Natural killer cell treated with Interleukin-12 subunit alpha and Interleukin-12 subunit beta and Interleukin-15 and Interleukin-18, amount 100 ng/mL, for 72 hours (primary cell): ENCODE measurements at places on chromosomes 5 and 9. TPM values are rescaled to one million over a fixed set of nuclear protein-coding genes. Genes with fewer than 3 reads are reported as not detected.

DNA sequence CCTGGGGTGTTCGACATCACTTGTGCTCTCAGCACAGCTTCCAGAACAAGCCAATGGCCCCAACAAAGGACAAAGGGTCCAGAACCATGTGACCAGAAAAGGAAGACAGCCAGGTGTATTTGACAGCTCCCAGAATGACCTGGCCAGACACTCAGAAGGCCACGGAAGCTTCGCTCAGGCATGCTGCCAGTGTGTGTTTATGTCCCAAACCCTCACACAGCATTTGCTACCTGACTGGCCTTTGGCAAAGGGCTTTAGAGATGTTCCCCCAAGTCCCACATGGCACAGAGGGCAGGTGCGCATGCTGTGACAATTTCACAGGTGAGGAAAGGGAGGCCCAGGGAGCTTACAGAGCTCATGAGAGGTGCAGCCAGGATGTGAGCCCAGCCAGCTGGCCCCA, 39.5 kb downstream of the MED10 start:
- H3K4me3 ChIP-seq = no peak overlapping the region
- no peak overlapping the region for H3K27ac ChIP-seq
- H3K4me1 ChIP-seq = no peaks in the 10 kb centered on the region
- H3K27me3 ChIP-seq = no peaks in the 10 kb centered on the region
- no peak for DNase-seq
- H3K36me3 ChIP-seq = no peaks in the 10 kb centered on the region

DNA sequence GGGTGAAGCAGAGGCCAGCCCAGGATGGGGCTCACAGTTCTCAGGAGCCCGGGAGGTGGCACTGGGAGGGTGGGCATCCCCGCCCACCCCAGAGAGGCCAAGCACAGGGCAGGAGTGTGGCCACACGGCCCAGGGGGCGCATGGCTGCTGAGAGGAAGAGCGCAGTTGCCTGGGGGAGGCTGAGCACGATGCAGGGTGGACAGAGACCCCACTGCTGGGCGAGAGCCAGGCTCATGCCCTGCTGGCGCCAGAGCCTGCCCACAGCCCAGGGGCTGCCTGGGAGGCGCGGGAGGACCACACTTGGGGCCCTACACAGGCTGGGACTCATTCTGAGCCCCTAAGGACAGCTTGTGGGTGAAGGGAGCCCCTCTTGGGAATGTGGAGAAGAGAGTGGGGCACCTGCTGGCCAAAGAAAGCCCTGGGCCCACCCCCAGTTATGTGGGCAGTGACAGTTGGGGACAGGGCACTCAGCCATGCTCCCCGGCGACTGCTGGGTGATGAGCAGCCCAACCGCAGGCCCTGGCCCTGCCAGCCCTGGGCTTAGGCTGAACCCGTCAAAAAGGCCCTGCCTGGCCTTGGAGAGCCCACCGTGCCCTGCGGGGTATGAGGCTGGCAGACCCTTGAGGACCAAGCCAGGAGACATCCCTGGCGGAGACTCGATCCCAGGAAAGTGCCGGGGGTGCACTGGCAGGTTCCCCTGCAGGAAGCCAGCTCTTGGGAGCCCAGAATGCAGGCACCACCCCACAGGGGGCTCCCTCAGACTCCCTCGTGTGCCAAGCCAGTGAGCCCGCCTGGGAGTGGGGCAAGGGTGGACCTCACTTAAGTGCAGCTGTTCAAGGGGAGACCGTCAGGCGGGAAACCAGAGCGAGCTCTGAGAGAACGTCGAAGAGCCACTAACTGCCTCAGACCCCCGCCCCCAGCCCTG, 21.6 kb upstream of the CAMSAP1 start:
- H3K27ac ChIP-seq = no peak overlapping the region
- H3K27me3 ChIP-seq = no peaks in the 10 kb centered on the region
- H3K4me3 ChIP-seq = no peak overlapping the region
- H3K4me1 ChIP-seq = peaks cover 7% of the 10 kb centered on the region

- H3K4me1 ChIP-seq = peaks cover 3% of the 10 kb centered on the region
- DNase-seq = no peak
- H3K36me3 ChIP-seq = no peaks in the 10 kb centered on the region
- H3K27ac ChIP-seq = no peak overlapping the region
These were observed 37.3 kb downstream of the PALM2AKAP2 start for GRCh38 chr9:109817146-109817845.

DNA sequence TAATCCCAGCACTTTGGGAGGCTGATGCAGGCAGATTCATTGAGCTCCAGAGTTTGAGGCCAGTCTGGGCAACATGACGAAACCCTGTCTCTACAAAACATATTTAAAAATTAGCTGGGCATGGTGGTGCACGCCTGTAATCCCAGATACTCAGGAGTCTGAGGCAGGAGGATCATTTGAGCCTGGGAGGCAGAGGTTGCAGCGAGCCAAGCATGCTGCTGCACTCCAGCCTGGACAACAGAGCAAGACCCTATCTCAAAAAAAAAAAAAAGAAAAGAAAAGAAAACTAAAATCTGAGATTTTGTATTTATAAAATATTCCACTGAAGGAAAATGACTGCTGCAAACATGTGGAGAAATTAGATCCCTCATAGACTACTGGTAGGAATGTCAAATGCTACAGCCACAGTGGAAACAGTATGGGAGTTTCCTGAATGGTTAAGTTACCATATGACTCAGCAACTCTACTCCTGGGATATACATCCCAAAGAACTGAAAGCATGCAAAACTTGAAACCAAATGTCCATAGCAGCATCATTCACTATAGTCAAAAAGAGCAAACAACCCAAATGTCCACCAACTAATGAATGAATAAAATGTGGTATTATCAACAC, 106.1 kb downstream of the UBAP2 start:
- no peak overlapping the region for H3K27ac ChIP-seq
- no peak overlapping the region for H3K4me3 ChIP-seq
- no peaks in the 10 kb centered on the region for H3K27me3 ChIP-seq
- peaks cover 26% of the 10 kb centered on the region for H3K36me3 ChIP-seq
- H3K4me1 ChIP-seq = peaks cover 3% of the 10 kb centered on the region
- no peak for DNase-seq

- peaks cover 6% of the 10 kb centered on the region for H3K36me3 ChIP-seq
- H3K27me3 ChIP-seq = peaks cover 54% of the 10 kb centered on the region
These were observed 215.5 kb downstream of the PDZD2 start for GRCh38 chr5:31854181-31855133.

GRCh38 chr9:93173365-93174051, 10.4 kb upstream of the WNK2 start:
- no peaks in the 10 kb centered on the region for H3K27me3 ChIP-seq
- H3K36me3 ChIP-seq = no peaks in the 10 kb centered on the region
- no peak for DNase-seq
- H3K27ac ChIP-seq = no peak overlapping the region
- H3K4me1 ChIP-seq = peaks cover 6% of the 10 kb centered on the region

GRCh38 chr9:4799033-4799430, 6.3 kb downstream of the RCL1 start:
- no peak overlapping the region for H3K4me3 ChIP-seq
- peak overlapping the region; percentile 41 for H3K27ac ChIP-seq
- H3K36me3 ChIP-seq = peaks cover 6% of the 10 kb centered on the region
- no peak for DNase-seq
- no peaks in the 10 kb centered on the region for H3K27me3 ChIP-seq

- no peaks in the 10 kb centered on the region for H3K36me3 ChIP-seq
- H3K4me1 ChIP-seq = no peaks in the 10 kb centered on the region
These were observed 63.5 kb downstream of the GALNT12 start for GRCh38 chr9:98870782-98871557.

GRCh38 chr9:105842023-105842644, 147.8 kb downstream of the TMEM38B start:
- H3K27ac ChIP-seq = no peak overlapping the region
- peaks cover 20% of the 10 kb centered on the region for H3K4me1 ChIP-seq
- no peaks in the 10 kb centered on the region for H3K36me3 ChIP-seq
- no peak overlapping the region for H3K4me3 ChIP-seq

- H3K4me3 ChIP-seq = no peak overlapping the region
- no peak for DNase-seq
- H3K36me3 ChIP-seq = no peaks in the 10 kb centered on the region
- H3K4me1 ChIP-seq = no peaks in the 10 kb centered on the region
These were observed 283.7 kb downstream of the CSNK1G3 start for GRCh38 chr5:123795688-123796087.

DNA sequence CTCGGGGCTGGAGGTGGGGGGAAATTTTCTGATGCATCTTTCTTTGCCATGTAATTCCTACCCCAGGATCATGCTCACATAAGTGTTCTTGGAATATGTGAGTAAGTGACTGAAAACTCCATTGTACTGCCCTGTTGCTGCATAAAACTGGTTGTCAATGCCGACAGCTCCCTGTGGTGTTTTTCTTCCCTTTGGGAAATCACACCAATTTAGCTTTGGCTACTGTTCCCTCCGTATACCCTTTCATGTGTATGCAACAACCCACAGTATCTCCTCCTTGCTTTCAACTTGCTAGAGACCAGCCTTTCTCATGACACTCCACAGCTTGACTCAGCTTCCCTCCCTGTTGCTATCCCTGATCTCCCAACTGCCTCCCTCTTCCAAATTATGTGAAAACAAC, 240.6 kb downstream of the TRIM32 start:
- H3K4me1 ChIP-seq = no peaks in the 10 kb centered on the region
- no peak overlapping the region for H3K27ac ChIP-seq
- H3K4me3 ChIP-seq = no peak overlapping the region
- no peaks in the 10 kb centered on the region for H3K36me3 ChIP-seq
- no peak for DNase-seq

DNA sequence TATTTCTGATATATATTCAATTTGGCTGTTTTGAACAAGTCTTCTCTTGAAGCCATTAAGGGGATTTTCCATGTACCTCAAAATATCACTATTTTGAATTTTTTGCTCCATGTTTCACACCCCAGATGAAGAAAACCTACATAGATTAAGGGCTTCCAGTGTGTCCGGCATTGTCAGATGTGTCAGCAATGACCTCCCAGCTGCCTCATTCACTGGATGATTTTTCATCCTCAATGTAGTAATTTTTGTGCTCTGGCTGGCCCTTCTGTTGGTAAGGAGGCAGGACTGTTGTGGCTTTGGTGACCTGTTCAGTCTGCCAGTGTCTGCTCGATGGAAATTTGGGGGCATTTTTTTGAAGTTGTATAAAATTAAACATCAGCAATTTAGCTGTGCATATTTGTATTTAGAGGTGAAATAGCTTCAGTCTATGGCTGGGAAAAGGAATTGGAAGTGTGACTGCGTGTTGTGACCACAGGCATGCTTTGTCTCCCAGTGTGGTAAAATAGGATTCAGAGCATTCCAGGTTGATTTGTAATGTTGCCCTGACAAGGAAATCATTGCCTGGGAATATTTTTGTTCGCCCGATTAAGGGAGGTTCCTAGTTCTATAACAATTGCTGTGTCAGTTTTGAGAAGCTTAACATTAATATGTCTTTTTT, 312.4 kb downstream of the ARHGEF28 start:
- no peak for DNase-seq
- no peaks in the 10 kb centered on the region for H3K4me1 ChIP-seq
- H3K27ac ChIP-seq = no peak overlapping the region
- no peak overlapping the region for H3K4me3 ChIP-seq

DNA sequence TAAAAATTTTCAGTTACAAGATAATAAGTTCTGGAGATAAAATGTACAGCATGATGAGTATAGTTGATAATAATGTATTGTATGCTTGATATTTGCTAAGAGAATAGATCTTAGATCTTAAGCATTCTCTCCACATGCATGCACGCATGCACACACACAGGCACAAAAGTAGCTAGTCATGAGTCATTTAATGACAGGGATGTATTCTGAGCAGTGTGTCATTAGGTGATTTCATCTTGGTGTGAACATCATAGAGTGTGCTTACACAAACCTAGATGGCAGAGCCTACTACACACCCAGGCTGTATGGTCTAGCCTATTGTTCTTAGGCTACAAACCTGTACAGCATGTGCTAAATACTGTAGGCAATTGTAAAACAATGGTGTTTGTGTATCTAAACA, 124.2 kb downstream of the PTTG1 start:
- DNase-seq = no peak
- no peak overlapping the region for H3K27ac ChIP-seq
- H3K36me3 ChIP-seq = no peaks in the 10 kb centered on the region
- no peak overlapping the region for H3K4me3 ChIP-seq

DNA sequence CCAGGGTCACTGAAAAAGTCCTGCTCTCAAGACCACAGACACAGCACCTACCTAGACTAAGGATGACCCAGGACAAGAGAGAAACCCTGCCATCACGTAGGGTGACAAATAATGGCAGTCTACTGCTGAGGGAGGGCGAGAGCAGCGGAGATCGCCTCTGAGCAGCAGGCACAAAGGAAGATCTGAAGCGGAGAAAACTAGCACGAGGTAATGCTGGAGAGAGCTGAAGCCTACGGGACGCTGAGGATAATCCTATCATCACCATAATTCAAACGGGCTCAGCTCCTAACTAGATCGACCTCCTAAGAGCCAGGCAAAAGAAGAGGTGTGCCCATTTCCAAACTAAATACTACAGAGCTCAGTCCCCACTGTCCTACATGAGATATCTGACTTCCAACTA, 41.3 kb downstream of the FBXO10 start:
- no peaks in the 10 kb centered on the region for H3K27me3 ChIP-seq
- no peaks in the 10 kb centered on the region for H3K36me3 ChIP-seq
- H3K4me1 ChIP-seq = no peaks in the 10 kb centered on the region
- H3K27ac ChIP-seq = no peak overlapping the region
- no peak overlapping the region for H3K4me3 ChIP-seq
- no peak for DNase-seq

GRCh38 chr9:134348404-134349155, 22.3 kb downstream of the RXRA start:
- no peaks in the 10 kb centered on the region for H3K27me3 ChIP-seq
- H3K27ac ChIP-seq = no peak overlapping the region
- no peak overlapping the region for H3K4me3 ChIP-seq

DNA sequence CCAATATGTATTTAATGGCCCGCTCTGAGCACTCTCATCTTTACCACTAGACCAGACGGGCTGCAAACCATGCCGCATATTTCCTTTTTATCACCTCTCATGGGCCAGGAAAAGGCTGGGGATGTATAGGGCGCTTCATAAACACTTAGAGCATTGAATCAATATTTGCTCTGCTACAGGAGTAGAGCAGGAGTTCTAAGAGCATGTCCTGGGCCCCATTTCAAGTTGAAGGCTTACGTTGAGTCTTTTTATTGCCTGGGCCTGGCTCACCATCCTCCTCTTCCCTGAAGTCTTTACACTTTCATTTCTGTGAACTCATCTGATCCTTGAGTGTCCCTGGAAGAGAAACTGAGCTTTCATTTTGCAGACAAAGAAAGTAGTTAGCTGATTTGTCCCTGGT, 112.4 kb downstream of the FSTL4 start:
- DNase-seq = no peak
- H3K27me3 ChIP-seq = peaks cover 6% of the 10 kb centered on the region
- H3K4me1 ChIP-seq = no peaks in the 10 kb centered on the region

The CDH10 gene
- not detected for total RNA-seq

The NUTM2G gene
- total RNA-seq = not detected

The FOXI1 gene
- 0.25 TPM for total RNA-seq

The PCDHGB2 gene
- total RNA-seq = 0.76 TPM

The GABRB2 gene
- total RNA-seq = not detected

The TAF11L10 gene
- not detected for total RNA-seq

The SPATA31E1 gene
- total RNA-seq = not detected

The CHD1 gene
- total RNA-seq = 68.0 TPM

The SPATA6L gene
- 2.6 TPM for total RNA-seq

The SLC28A3 gene
- total RNA-seq = 0.08 TPM

The TRIP13 gene
- 17.6 TPM for total RNA-seq

The CCL27 gene
- total RNA-seq = not detected

The DAB2 gene
- 4.0 TPM for total RNA-seq

The GKAP1 gene
- 4.3 TPM for total RNA-seq

The ELOVL7 gene
- total RNA-seq = not detected
